ENCODE measurements at places on chromosomes 1 and 21.

- no peak for DNase-seq
Observed at GRCh38 chr21:42843056-42843455, 36.3 kb downstream of the WDR4 start.

DNA sequence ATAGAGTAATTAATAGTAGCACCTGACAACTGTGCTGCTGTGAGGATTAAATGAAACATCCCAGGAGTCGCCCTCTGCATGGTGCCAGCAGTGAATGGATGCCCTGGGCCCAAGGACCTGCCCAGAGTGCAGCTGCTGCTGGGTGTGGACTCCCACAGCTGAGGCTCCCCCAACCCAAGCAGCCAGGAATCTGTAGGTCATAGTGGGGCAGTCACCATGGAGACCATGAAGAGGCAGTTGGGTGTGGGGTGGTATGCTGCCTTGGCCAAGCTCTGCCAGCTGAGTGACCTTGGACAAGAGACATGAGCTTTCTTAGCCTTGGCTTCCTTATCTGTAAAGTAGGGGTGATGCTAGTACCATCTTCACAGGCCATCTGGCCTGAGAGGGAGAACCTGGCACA lies 9.4 kb downstream of the OLIG2 start:
- no peak for DNase-seq

GRCh38 chr1:49045371-49045770 lies 268.7 kb upstream of the BEND5 start:
- no peak for DNase-seq

- DNase-seq: no peak
Observed at GRCh38 chr1:220928725-220929300, 49.6 kb downstream of the HLX start.

DNA sequence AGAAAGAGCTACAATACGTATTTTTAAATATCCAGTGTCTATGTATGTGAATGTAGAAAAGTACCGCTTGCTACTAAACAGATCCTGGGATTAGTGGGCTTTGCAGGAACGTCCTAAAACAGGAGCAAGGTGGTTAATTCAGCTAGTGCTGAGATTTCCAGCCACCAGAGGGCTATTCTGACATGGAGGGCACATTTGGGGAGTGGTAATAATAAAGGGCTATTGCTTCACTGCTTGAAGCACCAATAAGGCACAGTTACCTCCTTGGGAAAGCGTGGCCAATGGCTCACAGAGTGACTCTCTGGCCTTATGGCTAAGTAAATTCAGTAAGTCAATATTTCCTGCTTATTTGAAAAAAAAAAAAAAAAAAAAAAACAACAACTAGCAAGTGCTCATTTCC lies 152.4 kb downstream of the GABPA start:
- peak; percentile 50 for DNase-seq

GRCh38 chr1:210700511-210700910 lies 371.8 kb downstream of the HHAT start:
- DNase-seq: no peak

DNA sequence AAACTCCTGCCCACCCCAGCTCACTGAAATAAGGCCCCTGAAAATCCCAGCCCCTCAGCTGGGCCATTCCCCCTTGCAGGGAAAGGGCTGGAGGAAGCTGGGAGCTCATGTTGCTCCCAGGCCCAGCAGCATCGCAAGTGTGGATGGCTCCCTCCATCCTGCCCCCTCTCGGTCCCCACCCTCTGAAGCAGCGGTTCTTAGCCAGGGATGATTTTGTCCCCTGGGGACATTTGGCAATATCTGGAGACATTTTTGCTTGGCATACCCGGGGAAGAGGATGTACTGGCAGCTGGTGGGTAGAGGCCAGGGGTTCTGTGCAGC lies 56.8 kb downstream of the PSMG1 start:
- no peak for DNase-seq

DNA sequence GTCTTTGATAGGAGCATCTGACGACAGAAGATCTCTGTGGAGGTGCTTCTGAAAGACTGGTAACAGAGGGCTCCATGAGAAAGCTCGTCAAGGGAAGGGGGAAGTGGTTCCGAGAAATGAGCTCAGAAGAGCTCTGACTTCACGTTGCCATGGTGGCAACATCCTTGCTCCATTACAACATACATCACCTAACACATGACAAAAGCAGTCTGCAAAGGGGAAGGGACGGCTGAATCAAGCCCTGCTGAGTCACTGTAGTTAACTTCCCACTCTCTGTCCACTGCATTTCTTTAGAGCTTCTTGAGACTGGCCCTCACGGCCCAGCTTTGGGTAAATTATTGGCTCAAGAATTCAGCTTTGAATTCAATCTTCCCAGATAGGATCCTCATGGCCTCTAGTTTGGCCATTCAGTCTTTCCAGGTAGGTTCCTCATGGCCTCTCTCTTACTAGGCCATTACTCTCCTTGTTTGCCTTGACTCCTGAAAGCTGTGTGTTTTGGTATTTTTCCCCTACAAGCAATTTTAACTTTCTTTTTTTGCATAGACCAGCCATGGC lies 88.0 kb upstream of the ZNF648 start:
- DNase-seq: peak; percentile 78

- DNase-seq: peak; percentile 34
Observed at GRCh38 chr1:20187103-20187812, 940 bp upstream of the PLA2G2C start.

GRCh38 chr1:179034720-179035119 lies 9.0 kb downstream of the FAM20B start:
- no peak for DNase-seq

GRCh38 chr1:93716941-93717368 lies 35.3 kb upstream of the BCAR3 start:
- DNase-seq: peak; percentile 64

GRCh38 chr1:210647406-210648333 lies 319.0 kb downstream of the HHAT start:
- no peak for DNase-seq

DNA sequence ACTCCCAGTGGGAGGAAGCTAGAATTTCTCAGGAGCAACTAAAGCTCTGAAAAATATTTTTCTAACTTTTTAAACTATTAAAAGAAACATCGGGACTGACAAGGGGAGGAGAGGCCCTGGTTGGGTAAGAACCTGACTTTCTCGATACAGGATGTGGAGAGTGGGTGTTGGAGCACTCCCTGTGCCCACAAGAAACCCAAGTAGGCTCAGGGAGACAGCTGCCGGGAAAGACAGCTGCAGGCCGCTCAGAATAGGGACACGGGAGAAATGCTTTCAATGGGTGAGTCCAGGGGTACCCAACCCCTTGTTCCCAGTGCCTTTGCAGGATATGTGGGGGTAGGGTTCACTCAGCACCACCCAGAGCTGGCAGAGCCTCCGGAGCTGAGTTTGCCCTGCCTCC lies 43.6 kb downstream of the PLEKHA6 start:
- DNase-seq: no peak

GRCh38 chr21:33207449-33208149 lies 22.1 kb upstream of the IFNAR2 start:
- DNase-seq: no peak

- DNase-seq: no peak
Observed at GRCh38 chr1:68976916-68977610, 480.2 kb upstream of the DEPDC1 start.

- no peak for DNase-seq
Observed at GRCh38 chr1:53410701-53411100, 48.5 kb upstream of the DMRTB1 start.

- no peak for DNase-seq
Observed at GRCh38 chr1:184019506-184019905, 18.0 kb downstream of the COLGALT2 start.

DNA sequence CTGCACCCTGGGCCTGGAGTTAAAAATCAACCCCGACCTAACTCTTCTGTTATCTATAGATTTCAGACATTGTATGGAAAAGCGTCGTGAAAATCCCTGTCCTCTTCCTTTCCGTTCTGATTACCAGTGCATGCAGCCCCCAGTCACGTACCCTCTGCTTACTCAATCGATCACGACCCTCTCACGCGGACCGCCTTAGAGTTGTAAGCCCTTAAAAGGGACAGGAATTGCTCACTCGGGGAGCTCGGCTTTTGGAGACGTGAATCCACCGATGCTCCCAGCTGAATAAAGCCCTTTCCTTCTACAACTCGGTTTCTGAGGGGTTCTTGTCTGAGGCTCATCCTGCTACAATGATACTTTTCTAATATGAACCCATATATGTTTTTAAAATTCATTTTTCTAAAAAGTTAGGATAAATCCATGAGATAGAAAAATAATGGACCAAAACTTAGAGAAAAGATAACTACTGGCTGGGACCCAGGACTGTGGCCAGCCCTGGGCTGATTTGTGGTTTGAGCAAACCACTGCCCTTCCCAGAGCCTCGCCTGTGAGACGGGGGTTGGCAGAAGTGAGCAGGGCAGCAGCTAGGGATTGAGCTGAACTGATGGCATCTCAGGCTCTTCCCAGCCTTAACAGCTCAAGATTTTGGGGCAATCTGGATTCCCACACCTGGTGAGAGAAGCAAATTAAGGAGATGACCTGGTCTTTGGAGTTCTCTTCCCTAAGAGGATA lies 5.0 kb downstream of the UQCRHL start:
- DNase-seq: no peak

GRCh38 chr1:6170116-6170741 lies 9.9 kb downstream of the CHD5 start:
- no peak for DNase-seq

DNA sequence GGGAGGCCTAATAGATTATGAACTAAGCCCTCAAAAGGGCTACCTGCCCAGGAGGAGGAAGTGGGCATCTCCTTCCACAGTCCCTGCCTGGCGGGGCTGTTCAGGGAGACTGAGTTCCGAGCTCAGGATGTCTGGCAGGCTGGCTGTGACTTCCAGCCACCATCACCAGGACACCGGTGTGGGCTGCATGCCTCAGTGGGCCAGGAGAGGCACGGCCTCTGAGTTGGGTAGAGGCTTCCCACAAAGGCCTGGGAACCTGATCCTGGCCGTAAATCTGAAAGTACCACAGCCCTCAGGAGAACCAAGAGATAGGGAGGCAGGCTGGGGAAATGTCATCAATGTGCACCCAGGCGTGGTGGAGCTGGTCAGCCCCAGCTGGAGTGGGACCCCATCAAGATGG lies 29.1 kb downstream of the NTPCR start:
- DNase-seq: no peak

DNA sequence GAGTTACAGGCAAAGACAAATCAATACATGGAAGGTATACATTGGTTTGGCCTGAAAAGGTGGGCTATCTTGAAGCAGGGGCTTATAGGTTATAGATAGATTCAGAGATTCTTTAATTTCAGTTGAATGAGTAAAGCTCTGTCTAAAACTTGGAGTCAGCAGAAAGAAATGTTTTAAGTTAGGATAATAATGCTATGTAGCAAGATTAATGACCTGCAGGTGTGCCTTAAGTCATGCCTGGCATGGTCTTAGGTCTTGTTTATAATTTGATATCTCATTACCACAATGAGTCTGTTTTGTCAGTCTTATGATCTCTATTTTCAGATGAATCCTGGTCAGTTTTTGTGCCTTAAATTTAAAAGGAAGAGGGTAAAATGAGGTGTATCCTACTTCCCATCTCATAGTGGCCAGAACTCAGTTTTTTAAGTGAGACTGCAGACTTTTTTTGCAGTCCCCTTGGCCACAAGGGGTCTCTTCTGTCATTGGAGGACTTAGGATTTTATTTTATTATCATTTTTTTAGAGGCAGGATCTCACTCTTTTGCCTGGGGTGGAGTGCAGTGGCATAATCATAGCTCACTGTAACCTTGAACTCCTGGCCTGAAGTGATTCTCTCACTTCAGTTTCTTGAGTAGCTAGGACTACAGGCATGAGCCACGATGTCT lies 21.3 kb upstream of the PGBD2 start:
- DNase-seq: no peak

DNA sequence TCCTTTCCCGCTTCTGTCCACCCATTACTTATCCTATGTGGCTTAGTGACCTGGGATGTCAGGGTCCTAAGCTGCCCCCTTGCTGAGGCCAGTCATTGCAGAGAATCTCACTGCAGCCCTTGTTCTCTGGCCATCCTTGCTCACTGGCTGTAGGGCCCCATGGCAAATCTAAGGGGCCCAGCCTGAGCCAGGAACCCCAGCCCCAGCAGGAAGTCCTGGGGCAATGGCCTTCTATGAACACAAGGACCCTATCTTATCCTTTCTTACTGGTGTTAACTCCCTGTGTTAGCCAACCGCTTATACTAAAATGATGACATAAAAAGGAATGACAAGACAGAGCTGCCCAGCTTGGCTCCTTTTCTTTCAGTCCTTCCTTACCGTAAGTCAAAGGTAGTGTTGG lies 29.9 kb downstream of the DHCR24 start:
- DNase-seq: no peak

GRCh38 chr1:168638884-168639283 lies 62.5 kb downstream of the XCL1 start:
- no peak for DNase-seq

GRCh38 chr1:233340966-233341516 lies 13.5 kb downstream of the MAP3K21 start:
- no peak for DNase-seq

DNA sequence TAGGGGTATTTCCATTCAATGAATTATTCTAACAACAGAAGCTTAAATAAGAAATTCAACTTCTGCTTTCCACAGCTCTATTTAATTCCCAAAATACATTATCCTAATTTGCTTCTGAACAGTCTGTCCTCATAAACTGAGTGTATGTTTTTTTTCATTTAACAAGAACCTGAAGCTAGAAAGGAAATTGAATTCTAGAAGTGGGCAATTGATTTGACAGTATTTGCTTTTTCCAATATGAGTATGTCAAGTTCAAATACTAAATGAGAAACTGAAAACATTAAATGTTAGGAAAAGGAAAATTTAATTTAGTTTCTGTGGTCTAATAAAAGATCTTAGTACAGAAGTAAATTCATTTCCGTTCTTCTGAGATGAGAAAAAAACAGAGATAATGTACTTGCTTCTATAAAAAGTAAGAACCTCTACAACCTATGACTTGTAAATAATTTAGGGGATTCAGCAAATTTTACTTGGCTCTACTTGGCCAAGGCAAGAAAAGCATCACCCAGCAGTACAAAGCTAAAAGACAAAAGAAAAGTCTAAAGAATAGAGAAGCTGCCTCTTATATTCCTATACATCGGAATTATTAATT lies 31.1 kb downstream of the RAB3GAP2 start:
- no peak for DNase-seq

GRCh38 chr1:119988306-119989062 lies 81.0 kb downstream of the NOTCH2 start:
- DNase-seq: no peak

DNA sequence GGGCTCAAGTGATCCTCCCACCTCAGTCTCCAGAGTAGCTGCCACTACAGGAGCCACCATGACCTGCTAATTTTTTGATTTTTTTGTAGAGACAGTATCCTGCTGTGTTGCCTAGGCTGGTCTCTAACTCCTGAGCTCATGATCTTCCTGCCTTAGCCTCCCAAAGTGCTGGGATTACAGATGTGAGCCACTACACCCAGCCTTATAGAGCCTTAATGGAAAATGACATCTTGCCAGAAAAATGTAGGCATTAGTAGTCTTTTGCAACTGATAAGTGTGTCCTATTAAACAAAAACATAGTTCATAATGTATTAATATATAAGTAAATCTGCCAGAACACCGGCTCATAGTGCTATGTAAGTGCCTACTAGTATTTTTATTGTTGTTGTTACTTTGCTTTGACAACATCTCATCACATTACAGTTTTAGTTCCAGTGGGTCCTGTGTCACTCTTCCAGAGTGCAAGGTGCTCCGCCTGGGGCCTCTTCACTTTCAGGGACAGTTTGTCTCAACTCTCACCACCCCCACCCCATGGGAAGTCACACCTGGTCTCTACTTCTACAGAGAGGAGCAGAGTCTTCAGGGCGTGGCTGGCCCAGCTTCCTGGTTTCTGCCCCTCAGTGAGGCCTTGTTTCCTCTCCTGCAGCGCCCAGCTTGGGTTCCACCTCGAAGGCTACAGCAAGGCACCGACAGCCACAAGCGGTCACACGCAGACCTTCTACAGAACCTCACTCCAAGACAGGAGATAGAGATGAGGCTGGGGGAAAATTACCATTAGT lies 30.1 kb downstream of the RHOU start:
- DNase-seq: no peak

All from DMS53 (cell line).